ENCODE measurements at places on chromosomes 2 and 18.

- no peak for DNase-seq
Measured at GRCh38 chr2:100233061-100233460, 89.2 kb downstream of the LONRF2 start.

GRCh38 chr2:218322768-218323525, 30.6 kb upstream of the TMBIM1 start:
- DNase-seq: peak; percentile 94

- DNase-seq: no peak
Measured at GRCh38 chr2:173708806-173709205, 256.4 kb downstream of the SP3 start.

DNA sequence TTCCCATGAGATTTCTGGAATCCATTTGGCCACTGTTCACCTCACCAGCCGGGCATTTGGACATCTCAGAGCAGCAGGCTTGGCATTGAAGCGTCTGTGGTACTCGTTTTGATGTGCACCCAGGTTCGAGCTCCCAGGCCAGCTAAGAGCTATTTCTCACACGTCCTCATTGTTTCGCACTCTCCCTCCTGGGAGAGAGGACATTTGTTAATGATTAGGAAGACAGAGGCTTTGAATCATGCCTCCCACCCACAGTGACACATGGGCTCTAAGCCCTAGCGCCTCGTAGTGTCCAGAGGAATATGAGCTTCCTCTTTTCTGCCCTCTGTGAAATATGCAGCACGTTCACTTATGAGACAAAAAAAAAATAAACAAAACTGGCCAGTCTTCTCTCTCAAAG, 361.8 kb downstream of the RND3 start:
- DNase-seq: no peak
